ENCODE measurements at places on chromosomes 6 and 20.
A peak's percentile ranks its signal among the peaks of the same experiment; 100 is the strongest.

GRCh38 chr6:141540207-141540606 is 592.5 kb upstream of the GJE1 start:
- no peak for DNase-seq

DNA sequence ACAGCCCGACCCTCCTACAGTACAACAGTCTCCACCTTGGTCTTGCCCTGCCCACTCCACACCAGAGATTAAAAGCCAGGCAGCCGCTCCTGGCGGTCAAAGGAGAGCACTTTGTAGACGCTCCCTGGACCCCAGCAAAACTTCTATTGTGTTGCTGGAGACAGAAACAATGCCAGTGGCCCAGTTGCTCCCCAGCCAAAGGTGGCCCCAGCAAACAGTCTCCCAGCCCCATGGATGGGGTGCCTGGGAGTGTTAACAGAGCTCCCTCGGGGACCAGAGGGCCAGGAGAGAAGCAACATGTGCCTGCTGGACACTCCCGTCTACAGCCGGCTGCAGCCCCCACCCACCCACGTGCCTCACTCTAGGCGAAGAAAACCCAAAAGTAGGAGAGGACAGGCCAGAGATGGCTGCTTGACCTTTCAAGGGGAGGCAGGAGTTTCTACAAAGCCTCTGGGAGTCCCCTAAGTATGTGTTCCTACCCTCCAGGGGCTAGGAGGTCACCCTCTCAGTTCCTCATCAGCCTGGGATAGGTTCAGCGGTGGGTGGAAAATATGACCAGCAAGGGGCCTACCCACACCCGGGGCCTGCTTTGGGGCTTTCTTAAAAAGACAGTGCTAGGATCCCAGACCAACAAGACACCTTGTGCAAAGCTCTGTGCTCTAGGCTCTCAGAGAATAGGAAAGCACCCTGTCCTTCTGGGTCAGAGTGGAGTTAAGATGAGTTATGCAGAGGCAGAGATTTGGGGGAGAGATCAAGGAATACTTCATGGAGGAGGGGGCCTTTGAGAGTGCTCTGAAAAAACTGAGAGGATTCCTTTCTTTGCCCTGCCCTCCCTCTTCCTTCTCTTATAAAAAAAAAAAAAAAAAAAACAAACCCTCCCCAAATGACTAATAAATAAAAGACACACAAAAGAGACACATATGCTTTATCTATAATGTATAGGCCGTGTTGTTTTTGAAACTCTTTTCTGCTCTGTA is 19.0 kb upstream of the PREX1 start:
- DNase-seq: peak; percentile 37

DNA sequence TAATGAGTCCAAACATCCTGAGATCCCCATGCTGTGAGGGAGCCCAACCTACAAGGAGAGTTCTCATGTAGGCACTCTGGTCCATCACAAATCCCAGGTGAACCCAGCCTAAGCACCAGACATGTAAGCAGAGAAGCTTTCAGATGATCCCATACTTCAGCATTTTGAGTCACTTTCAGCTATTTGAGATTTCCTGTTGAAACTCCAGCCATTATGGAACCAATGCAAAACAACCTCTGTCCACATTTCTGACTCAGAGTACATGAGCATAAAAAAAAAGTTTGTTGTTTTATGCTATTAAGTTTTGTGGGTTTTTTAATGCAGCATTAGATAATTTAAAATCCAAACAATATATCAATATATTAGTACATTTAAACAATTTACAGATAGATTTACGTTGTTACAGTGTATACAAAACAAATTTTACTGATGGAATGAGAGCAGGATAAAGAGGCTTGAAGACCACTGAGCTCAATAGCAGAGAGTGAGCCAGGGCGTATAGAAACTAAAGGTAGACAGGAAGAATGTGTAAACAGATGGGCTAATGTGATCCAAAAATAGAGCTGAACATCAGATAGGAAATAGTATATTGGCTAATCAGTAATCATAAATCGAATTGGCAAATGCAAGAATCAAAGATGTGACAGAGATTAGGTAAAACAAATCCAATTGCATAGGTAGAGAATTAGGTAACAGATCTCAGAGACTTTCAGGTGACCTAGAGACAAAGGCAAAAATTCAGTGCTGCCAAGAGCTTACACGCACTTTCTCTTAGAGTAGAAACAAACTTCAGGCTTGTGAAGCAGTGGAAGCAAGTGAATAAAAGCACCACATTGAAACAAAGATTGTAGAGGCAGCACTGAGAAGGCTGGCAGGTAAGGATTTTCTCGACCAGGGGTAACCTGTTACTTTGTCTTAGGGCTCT is 36.2 kb upstream of the PLCB1 start:
- DNase-seq: no peak

GRCh38 chr6:157486572-157486971 is 105.6 kb downstream of the ZDHHC14 start:
- DNase-seq: no peak

DNA sequence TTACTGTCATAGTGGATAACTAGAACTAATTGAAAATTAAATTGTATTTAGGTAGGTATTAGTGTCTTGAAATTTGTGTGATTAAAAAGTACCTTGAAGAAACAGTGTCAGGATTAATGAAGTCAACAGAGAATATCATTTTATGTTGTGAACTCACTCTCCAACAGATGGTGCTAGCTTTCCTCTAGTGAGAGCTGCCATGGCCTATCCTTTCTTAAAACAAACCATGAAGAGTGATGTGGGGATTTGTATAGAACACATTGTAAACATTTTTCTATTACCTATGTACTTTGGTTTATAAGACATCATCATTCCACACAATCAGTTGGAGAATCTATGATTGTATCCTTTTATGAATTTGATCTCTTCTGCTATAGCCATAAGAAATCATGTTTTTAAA is 4.8 kb upstream of the SRSF12 start:
- no peak for DNase-seq

DNA sequence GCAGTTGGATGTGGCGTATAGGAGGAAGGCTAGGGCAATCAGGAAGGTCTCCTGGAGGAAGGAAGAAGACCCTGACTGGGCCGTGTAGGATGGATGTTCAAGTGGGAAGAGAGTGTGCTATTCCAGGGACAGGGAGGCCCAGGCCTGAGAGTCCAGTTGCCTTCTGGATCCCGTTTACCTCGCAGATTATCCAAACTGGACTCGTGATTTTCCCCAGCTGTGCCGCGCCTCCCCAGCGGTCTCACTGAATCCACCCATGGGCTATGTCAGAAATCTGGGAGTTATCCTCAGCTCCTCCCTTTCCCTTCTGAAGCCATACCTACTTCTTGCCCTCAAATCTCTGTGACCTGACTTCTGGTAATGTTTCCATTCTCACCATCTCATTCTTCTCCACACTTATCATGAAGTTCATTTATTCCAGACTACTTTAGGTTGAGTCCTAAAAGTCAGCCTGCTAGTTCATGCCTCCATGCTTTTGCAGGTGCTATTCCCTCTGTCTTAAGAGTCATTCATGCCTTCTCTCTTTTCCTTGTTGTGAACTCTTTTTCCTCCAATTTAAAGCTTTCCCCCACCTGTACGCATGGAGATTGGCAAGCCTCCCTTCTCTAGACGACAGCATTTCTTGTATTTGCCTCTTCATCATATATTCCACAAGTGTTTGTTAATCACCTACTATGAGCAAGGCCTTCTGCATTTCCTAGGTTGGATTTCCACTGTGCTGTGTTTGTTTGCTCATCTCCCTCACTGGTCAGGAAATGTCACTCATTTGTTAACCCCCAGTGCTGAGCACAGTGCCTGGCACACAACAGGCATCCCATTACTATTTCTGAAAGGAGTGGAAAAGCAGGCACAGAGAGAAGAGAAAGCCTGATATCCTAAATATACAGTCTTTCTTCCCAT is 2.7 kb downstream of the SDCBP2 start:
- DNase-seq: no peak

DNA sequence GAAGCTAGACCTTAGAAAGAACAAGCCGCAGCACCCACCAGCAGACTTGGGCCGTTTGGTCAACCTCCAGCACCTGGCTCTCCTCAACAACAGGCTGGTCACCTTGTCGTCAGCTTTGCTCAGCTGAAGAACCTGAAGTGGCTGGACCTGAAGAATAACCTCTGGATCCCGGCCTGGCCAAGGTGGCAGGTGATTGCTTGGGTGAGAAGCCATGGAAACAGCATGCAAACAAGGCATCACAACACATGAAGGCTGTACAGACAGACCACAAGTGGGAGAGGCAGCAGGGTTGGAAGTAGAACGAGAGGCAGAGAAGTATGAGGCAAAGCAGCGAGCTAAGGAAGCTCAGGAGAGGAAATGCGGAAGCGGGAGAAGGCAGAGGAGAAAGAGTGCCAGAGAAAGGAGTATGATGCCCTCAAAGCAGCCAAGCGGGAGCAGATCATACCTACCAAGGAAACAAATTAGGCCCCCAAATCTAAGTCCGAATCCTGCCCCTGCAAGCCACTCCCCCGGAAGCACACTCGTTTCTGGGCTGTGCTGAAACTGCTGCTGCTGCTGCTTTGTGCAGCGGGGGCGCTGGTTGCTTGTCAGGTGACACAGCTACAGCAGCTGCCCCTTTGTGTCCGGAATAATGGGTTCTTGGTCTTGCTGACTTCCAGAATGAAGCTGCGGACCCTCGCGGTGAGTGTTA is 121.6 kb upstream of the LGSN start:
- no peak for DNase-seq

DNA sequence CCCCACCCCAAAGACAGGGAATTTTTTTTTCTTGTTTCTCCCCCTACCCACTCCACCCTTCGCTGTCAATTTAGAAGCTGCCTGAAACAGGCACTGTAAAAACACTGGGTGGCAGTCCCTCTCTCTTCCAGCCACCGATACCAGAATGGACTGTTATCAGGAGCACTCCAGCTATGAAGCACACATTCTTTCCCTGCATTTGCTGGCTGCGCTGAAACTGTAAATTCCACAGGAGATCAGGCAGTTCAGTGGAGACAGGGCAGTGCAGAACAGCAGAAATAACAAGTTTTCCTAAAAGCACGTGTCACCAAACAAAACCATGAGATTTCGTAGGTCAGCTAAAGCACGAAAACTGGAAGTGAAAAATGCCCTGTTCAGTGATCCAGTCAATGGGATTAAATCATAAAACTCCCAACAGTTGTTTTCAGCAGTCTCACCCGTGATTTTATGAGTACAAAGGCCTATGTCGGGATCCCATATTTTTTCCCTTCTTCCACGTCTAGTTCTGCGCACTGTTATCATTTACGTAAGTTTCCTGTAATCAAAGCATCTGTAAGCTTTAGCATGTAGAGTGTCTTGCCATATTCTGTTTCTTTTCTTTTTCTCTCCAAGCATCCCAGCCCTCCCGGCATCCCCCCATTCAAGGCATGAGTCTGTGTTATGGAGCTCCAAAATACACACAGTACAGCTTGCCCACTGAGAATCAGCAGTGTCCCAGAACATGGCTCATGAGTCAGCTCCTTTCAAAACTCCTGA is 359.9 kb upstream of the EPHA7 start:
- no peak for DNase-seq

- DNase-seq: no peak
These were observed 5.7 kb upstream of the RBPJL start for GRCh38 chr20:45300961-45301360.

GRCh38 chr20:8461186-8461585 is 329.1 kb downstream of the PLCB1 start:
- no peak for DNase-seq

DNA sequence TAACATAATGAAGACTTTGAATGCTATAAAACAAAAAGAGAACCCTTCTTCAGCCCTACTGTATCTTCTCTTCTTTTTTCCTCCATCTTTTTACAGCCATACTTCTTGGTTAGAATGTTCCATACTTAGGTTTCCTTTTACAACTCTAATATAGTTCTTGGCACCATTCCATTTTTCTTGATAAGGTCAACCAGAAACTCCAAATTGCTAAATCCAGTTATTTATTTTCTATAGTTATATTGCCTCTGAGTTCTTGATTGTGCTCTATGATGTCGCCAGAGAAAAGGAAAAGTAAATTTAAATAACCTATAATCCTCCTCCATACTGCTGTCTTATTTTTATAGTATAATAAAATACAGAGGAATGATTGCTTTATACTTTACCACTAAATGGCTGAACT is 26.7 kb upstream of the COL10A1 start:
- no peak for DNase-seq

GRCh38 chr20:31829731-31830130 is 10.6 kb downstream of the MYLK2 start:
- DNase-seq: no peak

Measured in activated CD4-positive, alpha-beta T cell treated with anti-CD3 and anti-CD28 coated beads for 24 hours (primary cell).